ENCODE measurements at places on chromosomes 3 and 15.

DNA sequence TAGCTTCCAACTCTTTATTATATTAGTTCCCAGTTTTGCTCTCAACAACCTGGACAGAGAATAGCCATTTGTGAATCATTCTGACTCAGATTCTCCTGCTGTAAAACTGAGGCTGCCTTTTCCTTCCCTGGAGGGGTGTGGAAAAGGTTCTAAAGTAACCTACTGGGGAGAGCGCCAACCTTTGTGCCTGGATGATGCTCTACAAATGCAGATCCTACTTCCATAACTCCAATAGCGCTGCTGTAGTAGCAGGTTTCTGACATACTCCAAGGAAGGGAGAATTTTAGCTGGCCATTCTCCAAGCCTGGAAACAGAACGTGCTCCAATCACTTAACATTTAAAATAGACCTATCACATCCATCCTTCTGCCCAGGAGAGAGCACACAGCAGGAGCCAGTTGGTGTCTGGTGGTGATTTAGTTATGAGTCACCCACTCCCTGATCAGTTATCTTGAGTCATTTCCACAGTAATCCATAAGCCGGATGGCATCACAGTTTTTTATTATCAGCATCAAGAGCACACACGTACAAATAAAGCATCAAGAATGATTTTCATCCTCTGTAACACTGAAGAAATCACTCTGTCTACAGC lies 38.3 kb downstream of the MYH15 start:
- DNase-seq = peak; percentile 90

GRCh38 chr15:98390946-98391530 lies 257.3 kb upstream of the IGF1R start:
- DNase-seq = no peak

GRCh38 chr15:91974321-91974720 lies 120.8 kb downstream of the SLCO3A1 start:
- no peak for DNase-seq

DNA sequence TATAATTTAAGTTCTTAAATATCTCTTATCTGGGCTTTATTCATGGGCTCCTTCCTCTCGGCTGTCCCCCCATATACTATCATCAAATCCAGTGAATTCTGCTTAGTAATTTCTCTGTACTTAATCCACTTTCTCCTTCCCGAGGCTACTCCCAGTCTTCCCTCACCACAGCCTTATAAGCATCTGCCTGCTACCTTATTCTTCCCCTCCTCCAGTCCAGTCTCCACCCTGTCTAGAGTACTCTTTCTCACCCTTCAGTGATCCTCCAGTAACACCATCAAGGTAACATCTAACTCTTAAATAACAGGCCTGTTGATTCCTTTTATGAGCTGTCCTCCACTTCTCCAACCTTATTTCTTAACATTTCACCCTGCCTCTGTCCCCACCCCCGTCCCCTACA lies 65.8 kb downstream of the NEO1 start:
- no peak for DNase-seq

DNA sequence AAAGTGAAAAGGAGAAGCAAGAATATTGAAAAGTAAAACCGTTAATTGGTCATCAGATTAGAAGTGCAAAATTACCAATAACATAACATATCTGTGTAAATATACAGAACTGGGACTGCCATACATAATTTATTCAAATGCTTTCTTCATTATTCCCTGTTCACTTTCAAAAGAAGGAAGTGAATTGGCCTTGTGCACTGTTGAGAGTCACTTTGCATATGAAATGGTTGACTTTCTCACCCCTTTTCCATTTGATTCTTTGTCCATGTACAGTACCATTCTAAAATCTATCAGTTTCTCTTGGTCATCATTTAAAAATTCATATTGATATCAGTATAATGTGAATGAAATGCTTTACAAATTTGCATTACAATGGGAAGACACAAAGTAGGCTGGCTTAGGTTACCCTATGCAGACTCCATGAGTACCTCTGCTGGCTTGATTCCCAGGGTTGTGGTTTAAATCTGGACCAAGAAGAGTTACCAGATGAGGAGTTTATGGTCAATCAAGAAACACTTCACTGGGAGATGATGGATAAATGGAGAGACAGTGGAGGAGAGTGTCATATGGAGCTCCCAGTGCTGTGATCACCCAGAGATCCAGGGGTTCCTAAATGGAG lies 210.9 kb upstream of the TOPAZ1 start:
- no peak for DNase-seq

DNA sequence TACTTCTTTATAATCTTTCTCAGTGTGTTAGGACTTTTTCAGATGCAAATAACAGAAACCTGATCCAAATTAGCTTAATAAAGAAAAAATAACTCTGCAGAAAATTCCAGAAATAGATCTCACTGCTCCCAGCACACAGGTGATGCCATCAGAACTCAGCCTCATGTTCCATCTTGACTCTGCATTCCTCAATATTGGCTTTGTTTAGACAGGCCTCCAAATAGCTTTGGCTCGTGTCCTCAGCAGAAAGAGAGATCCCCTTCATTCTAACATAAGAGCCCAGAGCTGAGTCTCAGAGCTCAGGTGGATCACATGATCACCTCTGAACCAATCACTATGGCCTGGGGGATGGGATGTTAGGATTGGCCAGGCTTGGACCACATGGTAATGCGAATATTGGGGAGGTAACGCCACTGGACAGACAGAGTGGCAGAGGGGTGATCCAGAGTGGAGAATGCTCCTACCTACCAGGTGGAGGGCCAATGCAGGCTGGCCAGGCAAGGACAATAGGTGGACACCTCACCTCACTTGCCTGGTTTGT lies 46.6 kb upstream of the TBC1D21 start:
- no peak for DNase-seq

DNA sequence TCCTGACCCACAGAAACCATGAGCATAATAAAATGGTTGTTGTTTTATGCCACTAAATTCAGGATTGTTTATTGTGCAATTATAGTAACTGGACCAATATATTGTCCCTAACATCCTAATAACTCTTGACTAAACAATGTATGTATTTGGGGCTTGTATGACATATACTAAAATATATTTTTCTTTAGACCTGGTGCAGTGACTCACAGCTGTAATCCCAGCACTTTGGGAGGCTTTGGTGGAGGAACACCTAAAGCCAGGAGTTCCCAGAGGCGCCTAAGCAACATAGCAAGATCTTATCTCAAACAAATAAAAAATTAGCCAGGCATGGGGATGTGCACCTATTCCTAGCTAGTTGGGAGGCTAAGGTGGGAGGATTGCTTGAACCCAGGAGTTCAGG lies 180.4 kb downstream of the SUCNR1 start:
- DNase-seq = no peak

GRCh38 chr3:31274326-31275024 lies 258.2 kb upstream of the STT3B start:
- DNase-seq = no peak

GRCh38 chr15:69573815-69574475 lies 121.3 kb downstream of the RPLP1 start:
- DNase-seq = peak; percentile 42

DNA sequence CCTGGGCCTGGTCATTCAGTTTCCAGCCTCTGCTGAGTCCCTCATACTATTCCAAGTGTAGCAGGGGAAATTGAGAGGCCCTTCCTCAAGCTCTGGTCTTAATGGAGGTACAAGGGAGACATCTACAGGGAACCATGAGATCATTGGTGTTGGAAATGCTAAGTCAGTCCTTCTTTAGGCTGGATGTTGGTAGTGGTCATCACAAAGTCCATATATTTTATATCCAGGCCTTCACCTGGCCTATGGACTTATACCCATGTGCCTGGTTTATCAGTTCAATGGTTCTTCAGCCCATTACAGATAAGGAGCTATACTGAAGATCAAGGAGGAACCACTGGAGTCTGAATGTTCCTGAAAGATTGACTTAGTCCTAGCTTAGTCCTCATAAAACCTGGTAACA lies 135.0 kb downstream of the STAG1 start:
- DNase-seq = no peak
